ENCODE measurements at places on chromosomes 7 and 10. TPM values are rescaled to one million over a fixed set of nuclear protein-coding genes. Genes with fewer than 3 reads are reported as not detected.

DNA sequence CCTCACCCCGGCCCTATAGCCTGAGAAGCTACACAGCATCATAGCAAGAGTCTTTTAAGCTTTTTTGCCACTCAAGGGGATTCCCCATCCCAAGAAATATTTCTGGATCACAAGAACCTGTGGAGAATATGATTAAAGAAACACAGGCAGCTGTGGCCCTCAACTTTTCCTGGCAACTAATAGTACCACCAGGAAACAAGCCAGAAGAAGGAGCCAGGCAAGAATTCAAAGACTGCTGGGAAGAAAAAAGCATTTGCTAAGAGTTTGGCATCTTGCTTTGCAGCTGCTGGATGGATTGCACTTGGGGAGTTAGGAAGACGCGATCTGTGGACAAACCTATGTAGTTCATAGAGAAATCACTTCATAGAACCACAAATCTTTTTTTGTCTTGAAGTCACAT, 437.8 kb downstream of the PLXDC2 start:
- DNase-seq, result no peak

DNA sequence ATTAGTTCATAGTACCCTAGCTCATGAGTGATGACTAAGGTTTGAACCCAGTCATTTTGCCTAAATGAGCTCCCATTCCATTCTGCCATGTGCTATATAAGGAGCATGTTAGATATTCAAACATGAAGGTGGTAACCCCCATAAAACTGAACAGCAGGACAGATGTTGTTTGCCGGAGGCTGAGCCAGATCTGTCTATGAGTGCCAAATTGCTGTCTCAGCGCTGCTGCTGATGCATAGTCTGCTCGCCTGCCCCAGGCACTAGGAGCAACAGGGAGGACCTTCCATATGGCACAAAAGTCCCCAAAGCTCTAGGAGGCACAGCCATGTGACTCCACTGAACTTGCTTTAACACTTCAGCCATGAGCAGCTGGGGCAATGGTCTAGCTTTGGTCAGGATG, 466.0 kb upstream of the GHITM start:
- no peak for DNase-seq

DNA sequence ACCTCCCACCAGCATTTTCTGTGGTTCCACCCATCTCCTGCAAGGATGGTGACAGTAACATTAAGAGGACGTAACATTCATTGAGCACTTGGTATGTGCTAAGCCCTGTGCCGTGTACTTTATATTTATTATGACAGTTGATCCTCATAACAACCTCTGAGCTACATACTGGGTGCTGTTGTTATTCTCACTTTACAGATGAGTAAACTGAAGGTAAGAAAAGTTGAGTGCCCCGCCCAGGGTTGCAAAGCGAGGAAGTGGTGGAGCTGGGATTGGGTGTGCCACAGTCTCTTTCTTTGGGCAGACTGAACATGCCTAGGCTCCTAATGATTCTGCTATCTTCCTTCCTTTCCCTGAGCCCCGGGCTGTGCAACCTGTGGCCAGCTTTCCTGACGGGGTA, 107.4 kb downstream of the SH3PXD2A start:
- DNase-seq, result no peak

Gene ELFN1
- 1.2 TPM for total RNA-seq

Gene IDI2
- total RNA-seq, result not detected
